ENCODE measurements at places on chromosomes 16 and 17.

DNA sequence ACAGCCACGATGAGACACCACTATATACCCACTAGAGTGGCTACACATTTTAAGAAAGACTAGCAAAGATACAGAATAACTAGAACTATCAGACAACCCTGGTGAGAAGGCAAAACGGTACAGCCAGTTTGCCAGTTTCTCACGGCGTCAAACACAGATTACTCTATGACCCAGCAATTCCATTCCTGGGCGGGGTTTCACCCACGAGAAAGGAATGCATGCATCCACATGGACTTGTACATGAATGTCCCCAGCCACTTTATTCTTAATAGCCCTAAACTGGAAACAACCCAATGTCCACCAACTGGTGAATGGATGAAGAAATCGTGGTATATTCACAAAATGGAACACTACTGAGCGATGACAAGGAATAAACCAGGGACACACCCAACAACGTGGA, 74.5 kb downstream of the MYH10 start:
- no peak for DNase-seq

- no peak for DNase-seq
These were observed 963.1 kb upstream of the GOT2 start for GRCh38 chr16:59697236-59697635.

DNA sequence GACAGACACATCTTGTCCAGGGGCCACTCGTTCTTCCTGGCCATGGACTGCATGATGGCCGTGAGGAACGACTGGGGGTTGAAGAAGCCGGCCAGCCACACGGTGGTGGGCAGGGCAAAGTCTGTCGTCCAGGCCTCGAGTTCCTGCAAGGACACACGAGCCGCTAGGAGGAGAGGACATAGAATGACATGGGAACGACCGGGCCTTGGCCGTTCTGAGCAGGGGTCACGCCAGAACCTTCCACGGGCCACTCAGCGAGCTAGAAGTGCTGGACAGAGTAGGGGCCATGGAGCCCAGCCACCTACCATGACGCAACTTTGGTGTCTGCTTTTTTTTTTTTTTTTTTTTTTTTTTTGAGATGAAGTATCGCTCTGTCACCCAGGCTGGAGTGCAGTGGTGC, 47.0 kb downstream of the PGS1 start:
- no peak for DNase-seq

- DNase-seq: no peak
These were observed 4.9 kb downstream of the PER1 start for GRCh38 chr17:8147141-8147804.

DNA sequence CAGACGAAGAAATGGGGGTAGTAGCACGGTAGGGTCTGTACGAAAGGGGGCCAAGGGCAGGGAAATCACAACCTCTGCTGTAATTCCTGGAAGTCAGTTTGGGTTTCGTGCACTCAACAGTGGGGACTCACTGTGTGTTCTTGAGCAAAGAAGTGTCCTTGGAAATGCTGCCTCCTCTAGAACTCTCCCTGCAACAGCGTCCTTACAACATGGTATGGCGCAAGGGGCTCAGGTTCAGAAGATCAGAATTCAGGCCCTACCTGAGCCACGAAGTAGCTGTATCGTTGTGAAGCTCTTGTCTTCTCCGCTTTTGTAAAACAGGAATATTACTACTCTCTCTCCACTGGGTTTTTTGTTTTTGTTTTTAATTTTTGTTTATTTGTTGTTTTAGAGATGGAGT, 106.2 kb upstream of the CLEC3A start:
- no peak for DNase-seq

GRCh38 chr17:21535686-21536375, 156.5 kb upstream of the KCNJ18 start:
- DNase-seq: no peak

DNA sequence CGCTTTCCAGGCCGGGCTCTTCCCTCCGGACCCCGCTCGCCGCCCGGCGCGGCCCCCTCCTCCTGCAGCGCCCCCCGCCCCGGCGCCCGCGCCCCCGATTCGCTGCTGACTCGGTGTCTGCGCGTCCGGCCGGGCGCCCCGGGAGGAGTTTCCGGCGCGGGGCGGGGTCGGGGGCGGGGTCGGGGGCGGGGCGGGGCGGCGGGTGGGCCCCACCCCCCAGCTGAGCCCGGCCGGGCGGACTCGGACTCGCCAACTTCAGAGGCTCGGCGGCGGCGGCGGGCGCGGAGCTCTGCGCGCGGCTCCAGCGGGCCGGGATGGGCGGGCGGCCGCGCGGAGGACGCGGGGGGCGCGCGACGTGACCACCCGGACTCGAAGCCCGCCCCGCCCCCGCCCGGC, at the start of gene METRNL:
METRNL (plus strand) TSS at position 258 of the 396 bp plus-strand sequence. CDS start 207 bp downstream, outside the sequence.
- peak; percentile 52 for DNase-seq

DNA sequence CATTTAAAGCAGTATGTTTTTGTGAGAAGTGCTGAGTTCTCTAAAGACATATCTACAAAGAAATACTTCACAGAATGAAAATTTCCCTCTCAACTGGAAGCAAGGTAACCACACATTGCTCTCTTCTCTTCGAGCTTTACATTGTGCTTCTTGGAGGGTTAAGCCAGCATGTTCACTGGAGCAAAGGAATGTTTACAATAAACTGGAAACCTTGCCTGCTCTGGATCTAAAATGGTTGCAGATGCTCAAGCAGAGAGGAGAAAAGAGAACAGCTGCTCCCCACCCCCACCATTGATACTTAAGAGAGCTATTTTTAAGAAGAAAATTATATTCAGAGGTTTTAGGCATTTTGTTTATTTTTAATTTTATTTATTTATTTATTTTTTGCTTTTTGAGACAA, 213.1 kb downstream of the CEP112 start:
- no peak for DNase-seq

DNA sequence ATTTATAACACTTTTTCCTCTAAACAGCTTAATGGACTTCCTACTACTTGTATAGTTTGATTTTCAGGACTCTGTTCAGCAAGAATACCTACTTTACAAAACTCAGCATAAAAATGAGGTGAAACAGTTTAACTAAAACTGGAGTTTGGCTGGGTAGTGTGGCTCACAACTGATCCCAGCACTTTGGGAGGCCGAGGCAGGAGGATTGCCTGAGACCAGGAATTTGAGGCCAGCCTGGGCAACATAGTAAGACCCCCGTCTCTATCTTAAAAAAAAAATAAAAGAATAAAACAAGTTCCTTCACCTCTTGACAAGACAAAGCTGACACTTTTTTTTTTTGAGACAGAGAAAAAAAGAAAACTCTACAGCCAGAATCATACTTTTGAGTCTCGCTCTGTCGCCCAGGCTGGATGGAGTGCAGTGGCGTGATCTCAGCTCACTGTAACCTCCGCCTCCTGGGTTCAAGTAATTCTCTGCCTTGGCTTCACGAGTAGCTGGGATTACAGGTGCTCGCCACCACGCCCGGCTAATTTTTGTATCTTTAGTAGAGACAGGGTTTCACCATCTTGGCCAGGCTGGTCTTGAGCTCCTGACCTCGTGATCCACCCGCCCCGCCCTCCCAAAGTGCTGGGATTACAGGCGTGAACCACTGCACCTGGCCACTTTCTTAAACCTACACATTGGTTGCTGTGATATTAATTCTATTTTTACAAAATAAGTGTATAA, 2.6 kb downstream of the PDF start:
- no peak for DNase-seq

- peak; percentile 44 for DNase-seq
These were observed 254.4 kb downstream of the C16orf95 start for GRCh38 chr16:87062569-87063442.

GRCh38 chr17:68694791-68695485, 93.8 kb upstream of the FAM20A start:
- no peak for DNase-seq

- DNase-seq: no peak
These were observed 32.2 kb upstream of the CACNG4 start for GRCh38 chr17:66932311-66932710.

GRCh38 chr17:3657588-3657869, 10.8 kb downstream of the TAX1BP3 start:
- DNase-seq: no peak

DNA sequence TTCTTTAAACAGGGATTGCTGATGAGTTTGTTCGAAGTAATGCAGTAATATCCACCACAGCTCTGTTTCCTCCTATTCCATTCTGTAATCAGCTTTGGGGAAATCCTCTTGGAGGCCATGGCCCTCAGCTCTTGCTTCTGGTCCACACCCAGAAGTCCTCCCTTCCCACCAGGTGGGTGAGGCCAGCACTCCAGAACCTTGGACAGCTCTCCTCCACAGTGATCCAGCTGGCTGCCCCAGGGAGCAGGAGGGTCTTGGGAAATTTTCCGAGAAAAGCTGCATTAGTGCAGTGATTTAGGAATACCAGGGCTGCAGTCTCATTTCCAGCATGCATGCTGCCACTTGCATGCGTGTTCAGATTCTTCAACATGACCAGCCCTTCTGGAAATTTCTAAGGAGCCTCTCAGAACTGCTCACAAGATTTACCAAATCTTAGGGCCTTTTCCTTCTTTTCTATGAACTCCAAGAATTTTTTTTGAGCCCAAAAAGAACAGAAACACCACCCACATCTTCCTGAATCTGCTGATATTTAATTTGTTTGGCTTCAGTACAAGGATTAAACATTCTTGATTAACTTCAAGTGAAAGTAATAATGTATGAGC, 4.2 kb downstream of the SMPD3 start:
- no peak for DNase-seq

GRCh38 chr16:1874854-1875253, 2.9 kb upstream of the MEIOB start:
- no peak for DNase-seq

DNA sequence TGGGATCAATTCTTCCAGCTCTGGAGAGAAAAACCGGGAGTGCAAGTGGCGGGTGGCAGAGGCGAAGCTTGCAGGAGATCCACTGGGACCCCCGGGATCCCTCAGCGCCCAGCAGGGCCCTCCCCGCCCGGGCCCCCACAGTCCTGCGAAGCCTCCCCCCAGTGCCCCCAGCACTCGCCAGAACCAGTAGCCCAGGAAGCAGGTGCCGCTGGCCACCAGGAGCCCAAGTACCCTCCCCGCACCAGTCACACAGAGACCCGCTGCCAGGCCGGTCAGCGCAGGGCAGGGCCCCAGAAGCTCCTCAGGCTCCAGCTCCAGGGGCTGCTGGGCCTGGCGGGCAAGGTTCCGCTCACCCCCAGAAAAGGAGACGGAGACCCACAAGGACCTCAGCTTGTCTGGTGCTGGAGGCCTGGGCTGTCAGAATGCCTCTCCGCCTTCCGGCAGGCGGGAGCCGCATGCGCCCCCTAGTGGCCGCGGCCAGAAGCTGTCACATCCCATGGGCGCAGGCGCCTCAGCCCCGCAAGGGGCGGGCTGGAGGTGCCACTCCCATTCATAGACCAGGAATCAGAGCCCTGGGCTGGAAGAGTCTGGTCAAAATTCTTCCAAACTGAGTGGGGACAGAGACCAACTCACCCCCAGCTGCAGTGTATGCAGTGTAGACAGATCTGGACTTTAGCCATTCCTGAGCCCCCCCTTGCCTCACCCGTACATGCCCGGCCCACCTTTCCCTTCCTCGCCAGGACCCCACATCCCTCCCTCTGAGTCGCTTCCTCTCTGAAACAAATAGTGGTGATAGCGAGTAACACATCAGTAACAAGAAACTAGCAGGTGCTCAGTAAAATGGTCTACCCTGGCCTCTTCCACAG, 1002.3 kb downstream of the KCNJ18 start:
- no peak for DNase-seq

DNA sequence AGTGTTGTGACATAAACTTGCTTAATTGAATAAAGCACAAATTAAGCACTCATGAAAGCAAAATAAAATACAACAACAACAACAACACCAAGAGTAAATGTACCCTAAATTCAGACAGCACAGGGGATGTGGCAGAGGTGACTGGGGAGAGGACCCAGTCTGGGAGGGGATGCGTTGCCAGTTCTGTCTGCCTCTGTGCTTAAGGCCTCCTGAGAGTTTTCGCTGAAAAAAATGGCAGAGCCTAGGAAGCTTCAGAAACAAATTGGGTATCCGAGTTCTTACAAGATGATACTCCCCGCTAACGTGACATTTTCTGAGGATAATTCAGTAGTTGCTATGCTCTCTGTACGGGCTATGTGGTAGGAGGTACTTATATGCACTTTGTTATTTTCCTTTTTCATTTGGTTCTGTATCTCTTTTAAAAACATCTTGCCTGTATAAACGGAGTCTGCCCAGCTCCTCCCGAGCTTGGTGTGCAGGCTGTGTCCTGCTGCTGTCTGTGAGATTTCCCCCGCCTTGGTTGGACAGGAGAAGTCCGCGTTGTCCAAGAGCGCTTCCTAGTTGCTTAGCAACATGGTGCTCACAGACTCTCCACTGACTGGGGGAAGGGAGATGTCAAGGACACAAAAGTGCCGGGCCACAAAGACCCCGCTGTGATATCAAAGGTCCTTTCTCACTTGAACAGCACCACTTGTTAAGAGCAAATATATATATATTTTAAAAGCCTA, 134.2 kb upstream of the CPHXL start:
- DNase-seq: peak; percentile 73
